ENCODE measurements at places on chromosomes 13 and 19.

- DNase-seq: no peak
These were observed 20.4 kb downstream of the MAU2 start for GRCh38 chr19:19341026-19341425.

DNA sequence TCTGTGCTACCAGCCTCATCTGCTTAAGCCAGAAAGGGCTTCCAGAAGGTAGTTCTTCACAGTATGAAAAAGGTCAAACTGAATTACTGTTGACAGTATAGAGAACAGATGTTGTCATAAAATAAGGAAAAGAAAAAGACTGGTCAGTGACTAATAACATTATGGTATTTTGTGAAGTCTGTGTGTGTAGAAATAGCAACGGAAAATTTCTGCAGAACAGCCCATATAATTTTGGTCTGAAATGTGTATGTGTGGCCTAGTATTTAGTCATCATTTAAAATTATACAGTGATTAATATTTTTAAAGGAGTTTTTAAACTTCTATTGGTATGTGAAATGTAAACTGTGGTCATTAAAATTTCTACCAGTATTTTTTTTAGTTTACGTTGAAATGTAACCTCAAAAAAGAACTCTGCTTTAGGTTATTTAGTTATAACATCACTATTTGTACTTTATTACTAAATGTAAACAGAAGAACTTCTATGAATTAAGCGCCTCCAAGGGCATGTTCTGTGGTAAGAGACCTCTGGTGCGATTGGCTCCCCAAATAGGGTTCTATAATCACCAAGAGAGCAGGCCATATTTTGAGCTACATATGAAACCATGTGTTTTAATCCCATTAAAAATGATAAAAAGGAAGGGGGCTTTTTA lies 3.3 kb upstream of the GPR183 start:
- DNase-seq: no peak

GRCh38 chr13:39961036-39961435 lies 305.6 kb downstream of the COG6 start:
- no peak for DNase-seq

- DNase-seq: no peak
These were observed 503.0 kb downstream of the LIG4 start for GRCh38 chr13:107712145-107712860.

Data from DMS53 (cell line).